Fibroblast of villous mesenchyme (primary cell): ENCODE measurements at places on chromosomes 5 and 9.

- DNase-seq, result no peak
Observed at GRCh38 chr5:54103871-54104270, 206.5 kb downstream of the ARL15 start.

- DNase-seq, result no peak
Observed at GRCh38 chr5:110832683-110833082, 93.9 kb downstream of the SLC25A46 start.

GRCh38 chr9:25861421-25861820 is 183.2 kb upstream of the TUSC1 start:
- DNase-seq, result no peak

GRCh38 chr9:79684059-79684458 is 112.3 kb downstream of the TLE4 start:
- DNase-seq, result no peak

- no peak for DNase-seq
Observed at GRCh38 chr5:75192804-75193203, 43.9 kb downstream of the ANKRD31 start.

- DNase-seq, result no peak
Observed at GRCh38 chr9:137234055-137234697, 3.5 kb downstream of the SLC34A3 start.

DNA sequence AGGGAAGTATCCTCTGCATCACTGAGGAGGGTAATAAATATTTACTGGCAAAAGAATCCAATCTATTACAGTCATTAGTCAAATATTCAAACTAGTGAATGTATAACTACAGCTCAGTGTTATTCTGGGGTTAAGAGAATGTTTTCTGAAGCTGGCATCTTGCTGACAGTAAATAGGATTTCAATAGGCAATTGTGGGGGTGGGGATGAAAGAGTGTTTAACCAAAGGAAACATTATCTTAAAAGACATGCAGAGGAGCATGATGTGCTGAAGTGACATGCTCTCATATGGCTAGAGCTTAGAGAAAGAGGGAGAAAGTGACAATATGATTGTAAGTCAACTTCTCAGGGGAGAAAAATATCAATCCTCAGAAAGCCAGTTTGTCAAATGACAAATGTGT is 618.4 kb upstream of the RIOK2 start:
- DNase-seq, result no peak

GRCh38 chr9:16254674-16255073 is 615.8 kb downstream of the BNC2 start:
- no peak for DNase-seq

DNA sequence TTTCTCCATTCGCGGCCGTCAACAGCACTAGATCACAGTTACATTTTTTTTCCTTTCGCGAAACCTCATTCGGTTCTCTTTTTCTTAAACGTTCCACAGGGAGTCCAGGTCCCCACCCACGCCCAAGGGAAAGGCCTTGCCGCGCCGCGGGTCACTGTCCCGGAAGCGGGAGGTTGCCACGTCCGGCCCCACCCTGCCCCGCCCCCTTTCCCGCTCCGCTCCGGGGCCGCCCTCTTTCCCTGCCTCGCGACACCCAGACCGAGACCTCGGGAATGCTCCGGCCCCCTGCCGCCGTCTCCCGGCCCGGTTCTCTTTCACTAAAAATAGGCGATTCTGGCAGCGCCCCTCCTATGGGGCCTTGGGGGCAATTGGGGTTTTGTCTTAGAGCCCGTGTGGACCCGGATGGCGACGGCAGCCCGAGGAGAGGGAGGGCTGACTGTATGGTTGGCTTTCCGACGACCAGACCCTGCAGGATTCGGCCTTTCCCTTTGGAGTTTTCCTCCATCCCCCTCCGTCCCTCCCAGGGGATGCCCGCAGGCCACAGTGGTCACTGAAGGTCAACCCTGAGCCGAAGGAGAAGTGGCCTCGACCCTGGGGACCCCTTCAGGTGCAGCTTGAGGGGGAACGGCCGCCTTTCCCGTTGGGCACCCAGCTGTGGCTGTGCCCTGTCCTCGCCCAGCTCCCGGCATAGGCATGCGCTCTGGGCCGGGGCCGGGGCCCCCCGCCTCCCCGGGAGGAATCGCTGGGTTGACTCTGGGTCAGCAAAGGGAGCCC is 2.8 kb upstream of the RACK1 start:
- DNase-seq, result peak; percentile 87

DNA sequence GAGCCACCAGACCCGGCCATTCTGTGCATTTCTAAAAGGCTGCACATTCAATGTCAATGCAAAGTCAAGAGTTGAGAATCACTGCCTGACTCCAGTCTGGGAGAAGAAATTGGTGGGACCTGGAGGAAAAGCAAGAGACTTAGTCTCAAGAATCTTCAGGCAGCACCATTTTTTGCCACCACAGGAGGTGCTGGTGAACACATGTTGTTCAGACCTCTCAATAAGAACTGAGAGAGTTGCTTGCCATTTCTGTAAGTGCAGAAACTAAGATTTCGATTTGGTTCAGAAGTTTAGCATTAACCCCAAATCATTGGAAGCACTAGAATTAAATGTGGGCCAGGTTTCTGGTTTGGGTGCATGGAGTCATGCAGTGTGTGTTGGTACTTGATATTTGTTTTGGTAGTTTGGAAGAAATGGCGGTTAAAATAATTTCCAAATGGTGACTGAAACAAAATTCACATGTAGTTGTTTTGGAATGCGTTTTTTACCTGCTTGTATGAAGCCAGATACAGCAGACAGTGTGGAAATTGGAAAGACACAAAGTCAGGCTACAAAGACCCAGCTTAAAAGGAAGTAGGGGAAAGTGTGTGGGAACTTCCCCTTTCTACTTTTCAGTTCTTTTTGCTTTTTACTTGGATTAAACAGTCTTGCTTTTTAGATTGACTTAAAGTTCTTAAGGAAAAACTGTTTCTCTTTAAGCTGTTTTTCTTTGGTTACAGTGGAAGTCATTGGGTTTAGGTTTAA is 20.4 kb downstream of the PDE8B start:
- no peak for DNase-seq

- no peak for DNase-seq
Observed at GRCh38 chr9:3912280-3912679, 386.5 kb upstream of the RFX3 start.

DNA sequence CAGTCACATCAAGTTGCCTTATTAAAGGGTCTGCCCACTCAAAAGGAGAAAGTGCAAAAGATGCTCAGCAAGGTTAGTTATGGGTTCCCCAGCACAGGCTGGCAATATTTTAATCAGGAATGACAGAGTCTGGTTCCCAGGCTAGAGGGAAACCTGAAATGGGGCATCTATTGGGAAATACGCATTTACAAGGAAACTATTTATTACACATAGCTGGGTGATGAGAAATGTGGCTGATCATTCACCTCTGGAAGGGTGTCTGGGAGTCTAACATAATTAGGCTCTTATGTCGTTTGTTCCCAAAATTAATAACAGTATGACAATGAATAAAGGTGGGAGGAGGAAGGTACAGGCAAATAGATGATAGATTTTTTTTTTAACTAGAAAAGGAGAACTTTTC is 314.7 kb downstream of the ENC1 start:
- DNase-seq, result peak; percentile 17

DNA sequence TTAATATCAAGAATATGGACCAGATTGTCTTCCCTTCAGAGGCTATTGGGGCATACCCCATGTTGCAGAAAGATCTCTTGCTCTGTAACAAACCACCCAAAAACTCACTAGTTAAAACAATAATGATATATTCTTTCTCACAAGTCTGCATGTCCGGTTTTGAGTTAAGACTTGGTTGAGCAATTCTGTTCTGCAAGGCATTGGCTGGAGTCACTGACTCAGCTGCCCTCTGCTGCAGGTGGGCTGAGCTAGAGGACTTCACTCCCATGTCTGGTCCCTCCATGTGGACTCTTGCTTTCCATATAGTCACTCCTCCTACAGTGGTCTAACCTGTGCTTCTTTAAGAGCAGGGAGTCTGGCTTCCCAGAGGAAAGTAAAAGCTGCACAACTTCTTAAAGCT is 73.4 kb downstream of the ESM1 start:
- no peak for DNase-seq

DNA sequence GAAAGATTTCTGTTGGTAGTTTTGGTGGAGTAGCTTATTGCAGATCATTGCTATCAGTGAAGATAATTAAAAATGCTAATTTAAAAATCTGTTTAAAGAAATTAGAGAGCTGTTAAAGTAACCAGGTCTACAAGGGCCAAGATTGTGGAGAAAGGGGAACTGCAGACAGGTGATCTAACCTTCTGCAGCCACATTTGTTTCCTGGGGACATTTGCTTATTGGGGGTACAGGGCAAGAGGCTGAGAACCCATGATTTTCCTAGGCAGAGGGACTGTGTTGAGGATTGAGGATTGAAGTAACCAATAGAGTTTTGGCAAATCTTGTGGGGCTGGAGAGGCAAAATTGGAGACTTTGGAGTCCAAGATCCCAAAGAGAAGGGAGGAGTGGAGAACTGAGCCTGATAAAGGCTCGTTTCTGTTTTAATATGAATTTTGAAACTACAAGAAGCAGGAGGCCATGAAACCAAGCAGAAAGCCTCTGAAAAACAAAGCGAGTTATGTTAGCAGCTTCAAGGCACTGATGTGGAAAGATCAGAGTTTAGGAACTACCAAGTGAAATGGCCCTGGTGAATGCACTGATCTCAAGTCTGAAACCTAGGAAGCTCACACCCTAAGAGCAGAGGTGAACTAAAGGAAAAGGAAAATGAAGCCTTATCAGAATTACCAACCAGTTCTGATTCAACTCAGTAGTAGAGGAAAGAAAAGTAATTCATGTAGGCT is 219.8 kb upstream of the C9orf72 start:
- no peak for DNase-seq

GRCh38 chr5:149367249-149367971 is 9.6 kb downstream of the PCYOX1L start:
- peak; percentile 69 for DNase-seq

DNA sequence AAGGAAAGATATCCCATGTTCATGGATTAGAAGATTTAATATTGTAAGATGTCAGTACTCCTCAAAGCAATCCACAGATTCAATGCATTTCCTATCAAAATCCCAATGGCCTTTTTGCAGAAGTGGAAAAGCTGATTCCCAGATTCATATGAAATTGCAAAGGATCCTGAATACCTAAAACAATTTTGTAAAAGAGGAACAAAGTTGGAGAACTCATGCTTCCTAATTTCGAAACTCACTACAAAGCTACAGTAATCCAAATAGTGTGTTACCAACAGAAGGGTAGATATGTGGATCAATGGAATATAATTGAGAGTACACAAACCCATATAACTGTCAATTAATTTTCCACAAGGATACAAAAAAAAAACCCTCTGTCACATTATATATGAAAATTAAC is 154.3 kb upstream of the ZNF618 start:
- DNase-seq, result no peak

DNA sequence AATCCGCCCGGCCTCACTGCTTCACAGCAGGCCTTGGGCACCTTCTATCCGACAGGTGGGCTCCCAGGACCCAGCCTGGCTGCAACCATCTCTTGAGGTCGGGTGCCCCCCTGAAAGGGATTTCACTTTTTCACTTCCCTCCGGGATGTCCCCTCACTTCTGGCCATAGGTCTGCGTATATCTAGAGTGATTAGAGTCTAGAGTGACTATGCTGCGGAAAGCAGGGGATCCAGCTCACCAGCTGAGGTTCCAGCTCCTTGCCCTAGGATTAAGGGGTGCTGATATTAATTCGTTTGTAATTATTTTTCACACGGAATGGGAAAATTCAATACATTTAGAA is 3.1 kb downstream of the DMRT2 start:
- DNase-seq, result no peak

DNA sequence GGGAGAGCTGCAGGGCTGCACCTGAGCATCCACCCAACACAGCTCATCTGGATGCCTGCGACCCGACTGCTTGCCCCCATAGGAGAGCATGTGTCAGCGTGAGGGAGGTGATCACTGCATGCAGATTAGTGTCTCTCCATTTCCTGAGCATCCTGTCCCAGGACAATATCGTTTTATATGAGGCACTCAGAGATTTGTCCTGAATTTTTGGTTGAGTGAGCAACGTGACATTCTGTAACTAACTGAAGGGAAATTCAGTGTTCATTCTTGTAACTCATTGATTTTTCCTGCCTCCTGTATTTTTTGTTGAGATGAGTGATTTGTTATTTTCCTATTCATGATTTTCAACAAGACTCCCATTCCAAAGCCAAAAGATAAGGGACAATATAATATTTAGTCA is 20.7 kb upstream of the ANKRD34B start:
- no peak for DNase-seq

- no peak for DNase-seq
Observed at GRCh38 chr5:66859526-66859925, 263.3 kb downstream of the MAST4 start.

DNA sequence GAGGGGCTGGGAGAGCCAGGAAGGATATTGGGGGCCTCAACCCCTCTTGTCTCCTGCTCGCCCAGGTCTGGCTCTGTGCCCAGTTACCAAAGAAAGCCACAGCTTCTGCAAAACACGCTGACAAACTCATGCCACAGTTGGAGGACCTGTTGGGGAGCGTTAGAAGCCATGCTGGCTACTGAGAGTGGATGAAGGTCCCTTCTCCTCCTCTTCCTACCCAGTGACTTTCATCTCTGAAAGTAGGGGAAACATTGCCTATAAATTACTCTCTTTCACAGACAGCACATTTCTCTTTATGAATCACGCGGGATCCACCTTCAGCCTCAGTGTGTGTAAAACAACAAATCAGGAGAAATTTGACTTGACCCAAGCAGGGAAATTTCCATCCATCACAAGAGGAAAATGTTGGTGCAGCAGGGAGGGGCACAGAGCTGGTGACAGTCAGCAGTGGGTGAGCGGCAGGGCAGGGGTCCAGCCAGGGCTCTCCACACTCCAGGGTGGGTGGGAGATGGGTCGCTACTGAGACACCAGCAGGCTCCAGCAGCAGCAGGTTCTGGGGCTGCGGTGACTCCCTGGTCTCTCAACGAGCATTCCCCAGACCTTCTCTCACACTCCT is 181.9 kb downstream of the FGF18 start:
- no peak for DNase-seq

- DNase-seq, result no peak
Observed at GRCh38 chr5:179738742-179739141, 6.1 kb downstream of the MAML1 start.

- DNase-seq, result no peak
Observed at GRCh38 chr5:51484326-51484725, 101.1 kb downstream of the ISL1 start.

GRCh38 chr5:95940758-95941682 is 20.6 kb downstream of the ELL2 start:
- no peak for DNase-seq
